Stimulated activated naive CD8-positive, alpha-beta T cell treated with anti-CD3 and anti-CD28 coated beads, Interleukin-15, amount 100 ng/mL, for 72 hours (primary cell): ENCODE measurements at places on chromosomes 2 and 18.

DNA sequence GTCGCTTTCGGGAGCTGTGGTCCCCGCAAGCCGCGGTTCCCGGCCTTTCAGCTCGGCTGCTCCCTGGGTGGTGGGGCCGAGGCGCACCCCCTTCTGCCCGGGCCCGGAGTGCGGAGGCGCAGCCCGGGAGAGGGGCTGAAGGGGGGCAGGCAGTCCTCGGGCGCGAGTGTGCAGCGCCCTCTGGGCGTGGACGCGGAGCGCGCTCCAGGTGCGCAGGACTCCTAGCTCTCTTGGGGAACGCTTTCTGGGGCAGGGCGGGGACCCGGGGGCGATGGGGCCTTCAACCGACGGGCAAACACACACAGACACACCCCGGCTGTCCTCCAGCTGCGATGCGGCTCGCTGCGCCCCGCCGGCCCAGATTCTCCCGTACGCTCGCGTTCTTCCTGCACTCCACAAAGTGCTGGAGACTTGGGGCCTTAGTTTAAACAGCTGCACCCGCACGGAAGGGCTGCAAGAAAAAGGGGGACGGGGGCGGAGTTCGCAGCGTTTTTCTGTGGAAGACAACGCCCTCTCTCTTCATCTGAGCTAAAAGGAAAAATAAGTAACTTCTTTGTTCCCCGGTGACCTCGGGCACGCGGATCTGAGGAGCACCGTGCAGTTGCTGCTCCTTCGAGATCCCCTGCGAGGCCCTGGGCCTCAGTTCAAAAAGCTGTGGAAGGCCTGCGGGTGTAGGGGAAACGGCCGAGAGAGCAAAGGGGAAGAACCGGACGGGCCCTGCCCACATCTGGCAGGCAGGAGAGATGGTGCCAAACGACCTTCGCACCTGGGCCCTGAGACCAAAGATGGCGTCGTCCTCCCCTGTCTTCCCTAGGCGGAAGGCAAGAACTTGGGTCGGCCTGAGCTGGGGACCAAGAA, 593 bp upstream of the SDC1 start:
- DNase-seq, result peak; percentile 57

- DNase-seq, result peak; percentile 69
Observed at GRCh38 chr2:64454386-64455332, 697 bp downstream of the LGALSL start.

DNA sequence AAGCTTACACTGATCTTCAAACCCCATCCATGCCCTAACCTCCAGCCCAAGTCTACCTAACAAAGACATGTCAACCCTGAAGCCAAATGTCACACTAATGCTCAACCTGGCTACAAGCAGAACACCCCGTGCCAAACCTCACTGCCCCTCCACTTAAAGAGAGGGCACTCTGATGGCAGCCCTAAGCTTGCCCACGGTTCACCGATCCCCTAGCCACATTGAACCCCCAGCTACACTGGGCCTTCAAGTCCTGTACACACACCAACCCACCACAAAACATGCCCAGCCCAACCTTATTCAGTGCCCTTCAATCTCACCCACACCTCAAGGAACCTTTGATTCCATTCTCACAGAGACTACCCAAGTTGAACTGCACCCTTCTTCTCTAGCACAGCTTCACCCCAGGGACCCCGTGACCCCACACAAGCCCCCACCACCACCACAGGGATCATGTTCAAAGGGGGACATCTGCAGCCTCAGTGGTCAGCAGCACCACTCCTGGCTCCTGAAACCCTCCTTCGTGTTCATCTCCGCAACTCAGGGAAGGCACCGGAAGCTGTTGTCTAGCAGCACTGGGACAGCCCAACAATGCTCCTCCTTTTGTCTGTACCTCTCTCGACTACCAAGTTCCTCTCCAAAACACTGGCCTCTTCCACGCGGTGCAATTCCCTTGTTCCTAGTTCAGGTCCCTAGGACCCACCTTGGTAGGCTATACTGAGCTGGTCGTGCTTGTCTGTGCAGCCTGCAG, 218.8 kb downstream of the CYP26B1 start:
- no peak for DNase-seq

DNA sequence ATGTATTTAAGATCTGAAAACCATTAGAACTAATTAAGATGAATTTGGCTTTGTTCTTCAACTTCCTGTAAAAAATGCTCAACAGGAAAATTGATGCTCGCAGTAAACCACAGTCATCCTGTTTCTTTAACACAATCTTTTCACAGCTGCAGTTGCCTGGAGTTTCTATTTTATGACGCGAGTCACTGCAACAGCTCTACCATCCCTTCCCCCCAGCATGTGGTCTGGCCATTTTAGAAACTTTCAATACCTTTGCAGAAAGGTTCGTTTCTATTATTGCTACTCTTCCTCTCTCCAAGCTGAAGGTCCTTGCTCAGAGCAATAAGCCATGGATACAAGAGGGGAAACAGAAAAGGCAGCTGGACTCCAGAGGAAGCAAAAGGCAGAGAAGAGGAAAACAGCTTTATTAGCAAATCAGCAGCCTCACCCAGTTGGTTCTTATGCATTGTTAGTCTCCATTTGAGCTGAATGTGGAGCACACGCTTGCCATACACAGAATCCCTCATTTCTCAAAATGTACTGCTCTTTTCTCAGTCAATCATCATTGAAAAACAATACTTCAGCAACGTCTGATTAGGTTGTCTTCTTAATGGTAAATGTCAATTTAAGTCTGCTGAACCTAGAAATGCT, 3.9 kb downstream of the WIPF1 start:
- peak; percentile 61 for DNase-seq

DNA sequence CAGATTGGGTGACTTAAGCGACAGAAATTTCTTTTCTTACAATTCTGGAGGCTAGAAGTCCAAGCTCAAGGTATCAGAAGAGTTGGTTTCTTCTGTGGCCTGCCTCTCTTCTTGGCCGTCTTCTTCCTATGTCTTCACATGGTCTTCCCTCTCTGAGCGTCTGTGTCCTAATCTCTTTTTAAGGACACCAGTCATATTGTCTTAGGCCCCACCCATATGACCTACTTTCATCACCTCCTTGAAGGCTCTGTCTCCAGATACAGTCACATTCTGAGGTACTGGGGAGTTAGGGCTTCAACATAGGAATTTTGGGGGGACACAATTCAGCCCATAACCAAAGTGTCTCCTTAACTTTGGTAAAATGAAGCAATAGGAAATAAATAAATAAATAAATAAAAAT, 110.9 kb upstream of the EPC2 start:
- no peak for DNase-seq

DNA sequence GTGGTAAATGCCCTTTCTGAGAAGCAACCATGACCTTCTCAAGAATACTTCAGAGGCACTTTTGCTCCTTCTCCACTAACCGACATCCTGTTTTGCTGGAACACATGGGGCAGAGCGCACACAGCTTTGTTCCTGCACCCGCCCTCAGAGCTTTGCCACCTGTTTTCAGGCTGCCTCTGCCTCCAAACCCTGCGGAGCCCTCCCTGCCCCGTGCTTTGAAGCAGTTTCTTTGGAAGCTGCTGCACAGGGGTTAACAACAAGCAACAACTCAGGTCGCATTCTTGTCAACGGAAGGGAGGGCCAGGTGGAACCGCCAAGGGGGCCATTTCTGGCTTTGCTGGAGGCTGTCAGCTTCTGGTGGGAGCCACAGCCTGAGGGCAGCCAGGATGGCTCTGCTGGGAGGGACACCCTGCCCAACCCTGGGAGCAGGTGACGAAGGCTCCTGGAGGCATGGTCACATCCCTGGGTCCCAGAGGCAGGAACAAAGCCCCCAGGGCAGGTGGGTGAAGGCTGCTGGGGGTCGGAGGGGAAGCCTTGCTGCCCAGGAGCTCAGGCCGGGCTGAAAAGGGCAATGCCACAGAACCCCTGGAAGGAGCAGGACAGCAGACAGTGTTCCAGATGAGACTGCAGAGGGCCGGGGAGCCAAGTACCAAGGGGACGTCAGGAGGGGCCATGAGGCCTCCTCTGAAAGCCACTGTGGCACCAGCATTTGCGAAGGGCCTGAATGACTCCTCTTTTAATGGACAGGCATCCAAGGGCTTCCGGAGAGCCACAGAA, 46.8 kb downstream of the MRPS5 start:
- peak; percentile 74 for DNase-seq

- no peak for DNase-seq
Observed at GRCh38 chr2:154795651-154796050, 97.2 kb downstream of the KCNJ3 start.

- no peak for DNase-seq
Observed at GRCh38 chr2:234437642-234438304, 59.1 kb downstream of the ARL4C start.

DNA sequence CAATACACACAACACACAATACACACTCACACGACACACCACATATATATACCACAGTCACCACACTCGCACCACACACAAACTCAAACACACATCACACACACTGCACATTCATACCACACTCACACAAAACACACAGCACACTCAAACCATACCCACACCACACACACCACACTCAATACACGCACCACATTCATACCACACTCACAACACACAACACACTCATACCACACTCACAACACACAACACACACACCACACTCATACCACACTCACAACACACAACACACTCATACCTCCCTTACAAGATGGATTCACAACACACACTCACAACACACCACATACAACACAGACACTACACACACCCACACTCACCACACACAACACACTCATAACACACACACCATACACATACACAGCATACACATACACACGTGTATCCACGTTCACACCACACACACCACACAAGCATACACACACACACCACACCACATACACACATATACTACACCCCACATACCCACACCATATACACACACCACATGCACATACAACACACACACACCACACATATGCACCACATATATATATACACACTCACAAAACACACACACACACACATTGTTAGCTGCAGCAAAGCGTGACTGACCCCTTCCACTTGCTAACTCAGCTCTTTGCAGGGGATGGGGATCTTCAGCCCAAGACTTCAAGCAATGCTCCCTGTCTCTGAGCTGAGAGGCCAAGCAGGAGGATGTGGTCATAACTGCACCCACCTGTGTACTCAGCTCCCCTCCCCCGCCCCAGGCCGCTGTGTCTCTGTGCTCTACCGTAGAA, 59.0 kb downstream of the SDC1 start:
- DNase-seq, result peak; percentile 9

GRCh38 chr18:32373995-32374394, 96.7 kb downstream of the GAREM1 start:
- no peak for DNase-seq

DNA sequence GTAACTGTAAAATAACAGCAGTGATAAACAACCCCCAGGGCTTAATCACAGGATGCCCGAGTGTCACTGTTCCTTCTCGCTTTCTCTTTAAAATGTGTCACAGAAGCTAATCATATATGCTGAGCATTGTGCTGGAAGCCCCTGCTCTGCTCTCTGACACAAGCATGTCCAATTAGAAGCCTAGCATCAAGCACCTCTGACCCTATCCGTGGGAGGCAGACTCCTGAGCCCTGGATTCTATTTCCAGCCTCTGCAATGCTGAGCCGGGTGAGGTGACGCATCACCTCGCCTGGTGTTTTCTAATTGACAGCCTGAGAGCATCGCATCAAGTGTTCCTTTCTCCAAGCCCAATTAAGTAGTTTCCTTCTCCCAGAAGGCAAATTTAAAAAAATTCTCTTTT, 19.7 kb upstream of the SCG2 start:
- no peak for DNase-seq

DNA sequence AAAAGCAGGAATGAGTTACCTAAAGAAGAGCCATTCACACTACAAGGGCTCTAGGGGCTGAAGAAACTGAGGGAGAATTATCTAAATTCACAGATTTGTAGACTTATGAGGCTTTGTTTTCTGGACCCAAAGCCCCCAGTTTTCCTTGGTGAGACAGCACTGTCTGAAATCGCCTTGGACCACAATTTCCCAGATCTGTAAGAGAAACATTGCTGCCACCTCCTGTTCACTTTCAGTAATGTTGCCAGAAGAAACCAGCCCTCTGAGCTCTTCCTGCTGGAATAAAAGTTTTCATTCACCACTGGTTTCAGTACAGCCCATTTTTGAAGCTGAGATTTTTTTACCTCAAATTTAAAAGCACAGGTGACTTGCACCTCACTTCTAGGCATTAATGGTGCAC, 169.2 kb downstream of the CDH20 start:
- DNase-seq, result no peak

GRCh38 chr2:101305492-101306078, 2.9 kb downstream of the RNF149 start:
- DNase-seq, result no peak

GRCh38 chr2:64325852-64326577, 127.9 kb upstream of the LGALSL start:
- DNase-seq, result peak; percentile 76

DNA sequence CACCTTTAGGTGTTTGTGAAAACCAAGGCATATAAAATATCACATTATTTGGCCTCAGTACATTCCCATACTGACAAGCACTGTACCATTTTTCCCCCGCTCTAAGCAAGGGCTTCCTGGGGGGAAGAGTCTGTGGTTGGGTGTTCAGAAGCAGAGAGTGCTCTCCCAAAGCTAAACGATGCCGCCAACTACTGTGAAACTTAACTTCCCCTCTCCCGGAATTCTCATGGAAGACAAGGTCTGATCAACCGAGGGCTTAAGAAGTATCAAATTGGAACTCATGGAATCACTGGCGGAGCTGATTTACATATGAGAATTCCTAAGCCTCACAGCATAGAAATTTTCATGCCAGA, 433 bp upstream of the MFF start:
- DNase-seq, result no peak

DNA sequence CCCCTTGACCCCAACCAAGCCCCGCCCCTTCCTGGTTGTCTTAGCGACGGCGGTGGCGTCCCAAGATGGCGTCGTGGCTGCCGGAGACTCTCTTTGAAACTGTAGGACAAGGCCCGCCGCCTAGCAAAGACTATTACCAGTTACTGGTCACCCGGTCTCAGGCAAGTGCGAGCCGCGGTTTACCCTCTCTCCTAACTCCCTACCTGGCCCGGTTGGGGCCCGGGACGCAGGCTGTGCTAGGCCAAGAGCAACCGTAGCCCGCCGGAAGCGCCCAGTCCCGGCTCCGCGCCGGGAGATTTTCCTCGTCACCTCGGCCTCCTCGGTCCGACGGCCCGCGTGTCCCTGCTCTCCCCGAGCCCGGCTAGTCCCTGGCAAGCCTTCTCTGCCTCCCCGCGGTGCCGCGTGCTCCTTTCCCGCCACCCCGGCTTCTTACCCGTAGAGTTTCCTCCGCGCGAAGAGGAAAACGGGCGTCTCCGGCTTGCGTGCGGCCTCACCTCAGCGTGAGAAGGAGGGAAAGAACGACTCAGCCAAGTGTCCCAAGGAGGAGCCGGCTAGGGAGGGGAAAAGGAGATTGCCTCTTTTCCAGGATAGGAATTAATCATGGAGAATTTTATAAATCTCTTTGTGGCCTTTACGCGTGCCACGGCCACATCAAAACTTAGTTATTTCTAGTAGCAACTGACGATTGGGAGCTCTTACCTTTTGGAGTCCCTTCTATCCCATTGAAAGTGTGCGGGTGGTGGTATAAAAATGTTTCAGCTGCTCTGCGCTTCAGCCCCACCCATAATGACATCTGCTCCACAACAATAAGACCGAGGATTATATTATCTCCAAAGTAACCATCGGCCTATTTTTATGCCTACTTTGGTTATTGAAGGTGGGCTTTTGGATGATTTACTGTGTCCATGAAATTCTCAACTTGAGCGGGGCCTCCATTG, at the start of gene FBXO36:
Gene FBXO36, plus strand, starts transcription at position 55 of the 938 bp plus-strand sequence. Its CDS starts 11 bp downstream, at position 66.
- no peak for DNase-seq
